Vagina (tissue), 2 donors: ENCODE measurements at places on chromosomes 1 and 21.

GRCh38 chr1:200108659-200109058 lies 81.1 kb downstream of the NR5A2 start:
- DNase-seq = no peak

GRCh38 chr1:166489670-166490436 lies 323.1 kb upstream of the FAM78B start:
- DNase-seq = no peak

GRCh38 chr1:91803123-91803522 lies 82.8 kb downstream of the TGFBR3 start:
- DNase-seq = no peak

DNA sequence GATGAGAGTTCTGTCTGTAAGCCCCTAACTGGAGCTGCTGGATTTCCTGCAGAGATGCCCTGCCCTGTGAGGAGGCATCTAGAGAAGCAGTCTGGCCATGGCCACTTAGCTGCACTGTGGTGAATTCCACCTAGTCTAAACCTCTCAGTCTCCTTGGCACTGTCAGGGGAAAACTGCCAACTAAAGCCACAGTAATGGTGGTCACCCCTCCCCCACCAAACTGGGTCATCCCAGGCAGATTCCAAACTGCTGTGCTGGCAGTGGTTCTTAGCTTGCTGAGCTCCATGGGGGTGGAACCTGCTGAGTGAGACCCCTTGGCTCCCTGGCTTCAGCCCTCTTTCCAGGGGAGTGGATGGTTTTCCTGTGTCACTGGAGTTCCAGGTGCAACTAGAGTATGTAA lies 740.6 kb downstream of the RWDD3 start:
- no peak for DNase-seq

GRCh38 chr1:15029786-15030185 lies 123.8 kb upstream of the TMEM51 start:
- DNase-seq = no peak
